ENCODE measurements at places on chromosomes 12 and 14. TPM values are rescaled to one million over a fixed set of nuclear protein-coding genes. Genes with fewer than 3 reads are reported as not detected.

The IFNG-AS1 gene
- 0.19 TPM for total RNA-seq

The FOXJ2 gene
- total RNA-seq: 25.1 TPM

The SMIM41 gene
- not detected for total RNA-seq

The CLEC1A gene
- 2.2 TPM for total RNA-seq

The SENP1 gene
- total RNA-seq: 10.1 TPM

The NPFF gene
- total RNA-seq: not detected

The ACOT6 gene
- total RNA-seq: not detected

The TSPAN31 gene
- total RNA-seq: 25.1 TPM

The ST8SIA1 gene
- total RNA-seq: 1.5 TPM
